ENCODE measurements at places on chromosomes 16 and 17.
A peak's percentile ranks its signal among the peaks of the same experiment; 100 is the strongest.

DNA sequence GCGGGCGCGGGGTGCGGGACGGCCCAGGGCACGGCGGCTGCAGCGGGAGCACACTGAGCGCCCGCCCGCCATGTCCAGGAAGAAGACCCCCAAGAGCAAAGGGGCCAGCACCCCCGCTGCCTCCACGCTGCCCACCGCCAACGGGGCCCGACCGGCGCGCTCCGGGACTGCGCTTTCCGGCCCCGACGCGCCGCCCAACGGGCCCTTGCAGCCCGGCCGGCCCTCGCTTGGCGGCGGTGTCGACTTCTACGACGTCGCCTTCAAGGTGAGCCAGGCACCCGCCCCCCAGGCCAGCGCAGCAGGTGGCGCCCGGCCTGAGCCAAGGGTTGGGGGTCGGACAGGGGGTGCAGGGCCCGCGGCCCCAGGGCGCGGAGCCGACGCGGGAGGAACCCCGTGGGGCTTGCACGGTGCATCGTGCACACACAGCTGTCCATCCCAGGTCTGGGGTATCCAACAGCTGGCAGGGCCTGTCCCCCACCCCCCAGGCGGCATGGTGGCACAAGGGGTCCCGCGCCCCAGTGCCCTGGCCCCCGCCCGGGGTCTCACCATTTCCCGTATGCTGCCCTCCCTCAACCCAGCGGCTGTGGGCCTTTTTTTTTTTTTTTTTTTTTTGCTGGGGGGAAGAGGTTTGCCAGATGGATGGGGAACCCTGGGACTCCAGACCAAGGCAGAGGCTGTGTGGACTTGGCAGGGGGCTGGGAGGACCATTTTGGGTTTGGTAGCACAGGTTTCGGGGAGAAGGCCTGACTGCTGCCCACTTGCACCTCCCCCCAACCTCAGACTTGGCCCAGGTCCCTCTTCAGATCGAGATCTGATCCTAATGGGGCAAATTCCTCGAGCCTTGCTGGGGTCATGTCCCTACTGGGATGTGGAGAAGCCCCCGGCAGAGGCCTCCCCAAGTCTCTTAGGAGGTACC, 547 bp downstream of the RAB26 start:
- no peak for DNase-seq

DNA sequence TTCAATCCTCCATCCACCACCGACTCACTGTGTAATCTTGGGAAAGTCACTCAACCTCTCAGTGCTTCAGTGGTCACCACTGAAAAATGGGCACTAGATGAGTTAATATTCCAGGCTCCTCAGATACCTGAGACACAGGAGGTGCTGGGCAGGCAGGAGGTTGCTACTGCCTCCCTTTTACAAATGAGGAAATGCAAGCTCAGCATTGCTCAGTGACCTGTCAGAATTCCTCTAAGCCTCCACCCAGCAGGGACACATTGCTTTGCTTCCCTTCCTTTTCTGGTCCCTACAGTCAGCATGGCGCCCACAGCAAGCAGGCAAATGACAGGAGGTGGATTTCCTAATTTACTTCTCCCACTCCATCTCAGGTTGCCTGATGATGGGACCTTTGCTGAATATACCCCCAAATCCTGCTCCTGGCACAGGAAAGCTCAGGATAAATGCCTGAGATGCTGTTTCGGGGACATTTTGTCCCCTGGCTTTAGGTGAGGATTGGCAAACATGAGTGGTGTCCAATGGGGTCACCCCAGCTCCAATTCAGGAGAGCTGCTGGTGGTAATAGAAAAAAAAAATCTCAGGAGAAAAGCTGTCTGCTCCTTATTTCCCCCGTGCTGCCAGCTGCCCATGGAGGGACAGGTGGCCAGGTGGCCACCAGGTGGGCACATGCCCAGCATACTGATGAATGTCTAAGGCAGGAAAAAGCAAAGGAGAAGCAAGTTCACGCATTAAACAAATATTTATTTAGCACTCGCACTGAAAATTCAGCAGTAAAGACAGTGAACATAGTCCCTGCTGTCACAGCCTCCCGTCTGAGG, 5.0 kb upstream of the KRT13 start:
- no peak for DNase-seq

GRCh38 chr16:65121870-65122723, at the start of gene CDH11:
CDH11 (minus strand) TSS chr16:65122063; CDS start chr16:65004869, 117,194 bp downstream.
- DNase-seq, result no peak

GRCh38 chr16:66858740-66859396, 14.7 kb downstream of the CA7 start:
- peak; percentile 71 for DNase-seq

DNA sequence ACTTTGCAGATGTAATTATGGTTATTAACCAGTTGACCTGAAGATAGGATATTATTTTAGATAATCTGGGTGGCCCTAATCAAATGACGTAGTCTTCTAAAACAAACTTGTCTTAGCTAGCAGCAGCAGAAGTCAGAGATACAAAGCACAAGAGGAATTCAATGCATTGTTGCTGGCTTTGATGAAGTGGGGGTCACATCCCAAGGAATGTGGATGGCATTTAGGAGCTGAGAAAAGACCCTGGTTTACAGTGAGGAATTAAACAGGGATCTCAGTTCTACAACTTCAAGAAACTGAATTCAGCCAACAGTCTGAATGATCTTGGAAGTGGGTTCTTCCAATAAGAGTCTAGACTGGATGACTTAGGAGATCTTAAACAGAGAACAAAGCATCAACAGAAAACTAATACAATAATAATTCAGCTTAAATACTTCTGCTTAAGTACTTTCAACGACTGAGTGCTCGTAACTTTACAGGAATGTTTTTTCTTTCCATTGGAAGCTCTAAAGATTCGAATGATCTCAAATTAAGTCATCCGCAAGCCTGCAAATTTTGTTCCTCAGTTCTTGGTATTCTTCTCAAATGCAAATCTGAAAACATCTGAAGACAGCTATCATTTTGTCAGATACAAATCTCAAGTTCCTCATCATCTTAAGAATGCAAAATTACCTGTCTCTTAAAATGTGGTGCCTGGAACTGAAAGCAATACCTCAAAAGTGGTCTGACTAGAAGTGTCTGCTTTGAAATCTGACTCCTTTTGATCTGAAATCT, 3.3 kb downstream of the C16orf46 start:
- no peak for DNase-seq

GRCh38 chr16:28603381-28604185, 6.3 kb downstream of the SULT1A1 start:
- DNase-seq, result no peak

DNA sequence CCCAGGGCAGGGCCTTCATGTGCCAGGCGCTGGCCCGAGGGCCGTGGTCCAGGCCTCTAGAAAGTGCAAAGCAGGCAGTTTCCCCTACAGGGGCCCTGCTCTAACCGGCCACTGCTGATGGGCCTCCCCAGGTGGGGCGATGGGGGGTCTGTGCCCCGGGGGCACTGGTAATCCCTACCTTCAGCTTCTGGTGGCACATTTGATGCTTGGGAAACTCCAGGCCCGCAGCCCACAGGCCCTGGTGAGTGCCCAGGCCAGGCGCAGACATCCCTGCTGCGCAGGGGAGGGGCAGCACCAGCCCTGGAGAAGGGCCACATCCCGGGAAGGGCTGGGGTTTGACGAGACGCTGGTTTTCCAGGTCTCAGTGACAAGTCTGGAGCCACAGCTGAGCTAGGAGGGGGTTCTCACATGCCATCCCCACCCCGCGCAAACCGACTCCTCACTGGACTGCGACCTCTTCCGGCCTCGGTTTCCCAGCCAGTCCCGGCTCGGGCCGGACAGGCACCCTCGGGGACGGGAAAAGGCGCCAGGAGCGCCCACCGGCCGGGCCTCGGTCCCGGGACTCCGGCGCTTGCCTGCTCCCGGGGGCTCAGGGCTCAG, 1.6 kb downstream of the DOC2B start:
- DNase-seq, result no peak

DNA sequence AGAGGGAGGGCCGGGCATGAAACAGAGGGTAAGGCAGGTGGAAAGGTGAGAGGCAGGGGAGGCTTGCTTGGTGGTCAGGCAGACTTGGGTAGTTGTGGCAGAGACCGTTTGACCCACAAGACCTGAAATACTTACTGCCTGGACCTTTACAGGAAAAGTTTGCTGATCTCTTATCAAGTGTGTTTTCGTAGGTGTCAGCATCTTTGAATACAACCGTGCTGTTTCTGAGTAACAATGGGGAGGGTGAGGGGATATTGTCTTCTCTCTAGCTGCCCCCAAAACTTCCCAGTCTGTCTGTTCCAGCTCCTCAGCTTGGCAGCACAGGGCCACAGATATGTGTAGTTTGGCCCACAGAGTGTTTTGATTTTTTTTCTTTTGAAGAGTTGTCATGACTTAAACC, 212.5 kb upstream of the MPHOSPH6 start:
- no peak for DNase-seq

Data from dermis blood vessel endothelial cell (primary cell).